ENCODE measurements at places on chromosomes 7 and 10.

- DNase-seq: no peak
Observed at GRCh38 chr7:97858221-97858620, 14.0 kb downstream of the ASNS start.

- DNase-seq: peak; percentile 62
Observed at GRCh38 chr7:130297628-130298543, 4.9 kb downstream of the CPA4 start.

- no peak for DNase-seq
Observed at GRCh38 chr7:48147078-48147591, 24.1 kb upstream of the ABCA13 start.

DNA sequence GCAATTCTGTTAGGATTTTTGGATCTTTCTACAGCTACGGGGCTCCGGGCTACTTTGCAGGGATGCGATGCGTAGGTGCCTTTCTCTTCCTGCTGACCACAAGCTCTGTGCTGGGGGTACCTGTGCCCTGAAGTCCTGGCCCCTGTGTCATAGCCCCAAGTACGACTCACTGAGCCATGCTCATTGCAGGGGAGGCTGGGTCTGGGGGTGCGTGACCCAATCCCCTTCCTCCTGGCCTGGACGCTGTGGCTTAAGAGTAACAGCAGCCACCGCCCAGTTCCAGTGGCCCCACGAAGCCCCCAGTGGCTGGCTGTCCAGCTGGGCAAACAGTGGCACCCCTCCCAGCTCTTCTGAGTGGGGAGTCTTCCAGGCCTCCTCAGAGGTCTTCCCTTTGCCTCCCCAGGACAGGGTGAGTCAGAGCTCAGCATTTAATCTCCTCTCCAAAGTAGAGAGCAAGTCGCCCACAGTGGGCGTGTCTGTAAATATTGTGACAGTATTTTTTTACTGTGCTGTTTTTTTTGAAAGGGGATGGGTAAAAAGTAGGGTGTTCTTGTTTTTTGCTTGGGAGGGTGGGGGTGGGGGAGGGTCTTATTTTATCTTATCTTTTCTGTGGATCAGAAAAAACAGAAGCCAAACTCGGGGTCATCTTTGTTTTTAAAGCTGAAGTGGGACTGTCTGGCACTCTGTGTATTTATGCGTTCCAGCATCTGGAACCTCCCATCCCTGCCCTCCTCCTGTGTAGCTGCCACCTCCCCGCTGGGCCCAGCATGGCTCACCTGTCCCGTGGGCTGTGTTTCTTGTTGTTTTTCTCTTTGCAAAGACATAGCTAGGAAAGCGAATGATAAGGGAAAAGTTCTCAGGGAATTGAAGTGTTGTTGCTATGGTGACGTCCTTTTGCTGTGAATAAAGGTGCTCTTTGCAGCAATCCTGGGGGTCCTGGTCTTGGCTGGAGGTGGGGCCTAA lies 8.2 kb downstream of the LFNG start:
- DNase-seq: no peak

DNA sequence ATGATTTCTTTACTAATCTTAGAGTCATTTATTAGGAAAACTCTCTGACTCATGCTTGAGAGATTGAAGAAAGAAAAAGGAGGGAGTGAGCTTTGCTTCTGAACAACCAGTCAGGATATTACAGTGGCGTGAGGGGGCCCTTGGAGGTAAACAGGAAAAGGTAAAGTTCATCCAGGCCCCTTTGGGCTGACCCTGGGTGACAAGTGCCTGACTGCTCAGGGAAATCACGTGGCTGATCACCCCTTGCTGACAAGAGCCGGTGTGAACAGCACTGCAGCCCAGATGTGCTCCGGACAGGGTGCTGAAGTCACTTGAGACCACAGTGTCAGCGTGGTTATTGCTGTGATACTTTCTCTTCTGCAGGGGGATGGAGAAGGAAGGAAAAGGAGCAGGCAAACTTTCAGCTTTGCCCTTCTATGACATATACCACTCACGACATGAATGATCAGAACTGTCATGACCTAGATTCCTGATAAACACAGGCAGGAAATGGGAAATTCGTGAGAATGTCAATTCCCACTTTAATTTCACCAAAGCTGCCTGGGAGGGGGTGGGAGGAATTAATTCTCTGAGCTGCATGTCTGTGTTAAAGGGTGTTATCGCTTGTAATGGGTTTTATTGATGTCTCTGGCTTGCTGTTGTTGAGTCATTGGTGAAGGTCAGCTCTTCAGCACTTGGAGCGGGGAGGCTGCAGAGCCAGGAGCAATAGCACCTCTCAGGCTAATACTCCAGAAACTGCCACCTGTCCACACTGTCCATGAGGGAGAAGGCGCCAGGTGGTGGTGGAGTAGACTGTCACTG lies 139.8 kb upstream of the AOAH start:
- no peak for DNase-seq

- no peak for DNase-seq
Observed at GRCh38 chr10:13206546-13207443, 27.4 kb downstream of the UCMA start.

- DNase-seq: no peak
Observed at GRCh38 chr10:7265396-7266123, 145.3 kb downstream of the SFMBT2 start.

- DNase-seq: no peak
Observed at GRCh38 chr7:123230603-123231002, 30.8 kb upstream of the SLC13A1 start.

DNA sequence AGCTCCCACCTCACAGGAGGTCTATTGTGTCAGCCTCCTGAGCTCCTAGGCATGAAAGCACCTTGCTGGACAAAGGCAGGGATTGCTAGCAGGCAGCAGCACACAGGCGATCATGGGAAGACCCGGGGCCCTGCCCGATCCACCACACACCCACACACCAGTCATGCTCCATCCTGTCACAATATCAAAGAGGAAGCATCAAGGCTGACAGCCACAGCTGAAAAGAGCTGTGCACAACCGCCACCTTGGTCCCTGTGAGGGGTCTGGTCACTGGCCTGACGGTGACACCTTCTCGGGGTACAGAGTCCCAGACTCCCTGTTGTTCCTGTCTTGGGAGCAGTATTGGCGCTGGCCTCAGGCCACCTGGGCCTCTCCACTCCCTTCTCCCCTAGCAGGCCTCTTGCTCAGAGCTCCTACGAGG lies 89.7 kb upstream of the RET start:
- no peak for DNase-seq

GRCh38 chr7:77331938-77332695 lies 84.0 kb downstream of the GSAP start:
- peak; percentile 77 for DNase-seq

DNA sequence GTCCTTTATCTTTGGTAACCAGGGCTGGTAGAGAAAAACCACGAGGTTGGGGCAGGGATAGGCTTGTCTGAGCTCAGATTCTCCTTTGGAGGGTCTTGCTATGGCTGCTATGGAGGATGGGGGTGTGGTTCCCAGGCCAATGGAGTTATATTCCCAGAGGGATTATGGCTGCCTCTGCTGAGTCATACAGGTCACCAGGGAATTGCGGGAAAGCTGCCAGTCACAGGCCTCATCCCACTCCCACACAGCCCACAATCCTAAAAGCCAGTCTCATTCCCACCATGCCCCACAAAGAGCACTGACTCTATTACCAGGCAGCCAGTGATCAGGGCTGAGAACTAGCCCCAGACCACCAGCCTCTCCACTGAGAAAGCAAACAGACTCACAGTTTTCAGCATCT lies 316.6 kb upstream of the TMEM229A start:
- no peak for DNase-seq

- DNase-seq: no peak
Observed at GRCh38 chr10:33237736-33238624, 96.5 kb downstream of the NRP1 start.

DNA sequence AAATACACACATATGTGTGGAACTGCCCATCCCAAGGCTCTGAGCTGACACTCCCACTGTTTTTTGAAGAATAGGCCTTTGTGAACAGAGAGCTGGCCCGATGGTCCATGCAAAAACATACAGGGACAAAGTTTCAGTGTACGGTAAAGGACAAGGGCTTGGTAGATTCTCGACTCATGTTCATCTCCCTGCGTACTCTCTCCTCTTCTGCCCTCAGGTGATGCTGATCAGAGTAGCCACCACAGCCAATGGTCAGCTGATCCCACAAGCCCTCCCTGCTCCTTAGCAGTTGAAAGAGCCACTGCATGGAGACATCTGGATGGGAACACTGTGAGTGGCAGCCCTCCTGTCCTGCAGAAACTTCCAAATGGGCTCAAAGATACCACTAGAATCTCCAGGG lies 23.1 kb upstream of the C10orf71 start:
- no peak for DNase-seq

GRCh38 chr7:121366852-121367431 lies 29.2 kb downstream of the FAM3C start:
- no peak for DNase-seq

- DNase-seq: no peak
Observed at GRCh38 chr7:67209256-67209655, 212.6 kb downstream of the TYW1 start.

DNA sequence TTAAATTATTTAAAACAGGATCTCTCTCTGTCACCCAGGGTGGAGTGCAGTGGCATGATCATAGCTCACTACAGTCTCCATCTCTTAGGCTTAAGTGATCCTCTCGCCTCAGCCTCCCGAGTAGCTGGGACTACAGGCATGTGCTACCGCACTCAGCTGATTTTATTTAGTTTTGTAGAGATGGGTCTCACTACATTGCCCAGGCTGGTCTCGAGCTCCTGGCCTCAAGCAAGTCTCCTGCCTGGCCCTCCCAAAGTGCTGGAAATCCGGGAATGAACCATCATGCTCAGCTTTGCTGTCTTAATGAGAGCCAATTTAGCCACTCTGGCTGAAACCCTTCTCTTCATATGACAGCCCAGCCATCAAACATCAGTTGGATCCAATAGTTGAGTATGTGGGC lies 53.3 kb upstream of the NRP1 start:
- DNase-seq: no peak

DNA sequence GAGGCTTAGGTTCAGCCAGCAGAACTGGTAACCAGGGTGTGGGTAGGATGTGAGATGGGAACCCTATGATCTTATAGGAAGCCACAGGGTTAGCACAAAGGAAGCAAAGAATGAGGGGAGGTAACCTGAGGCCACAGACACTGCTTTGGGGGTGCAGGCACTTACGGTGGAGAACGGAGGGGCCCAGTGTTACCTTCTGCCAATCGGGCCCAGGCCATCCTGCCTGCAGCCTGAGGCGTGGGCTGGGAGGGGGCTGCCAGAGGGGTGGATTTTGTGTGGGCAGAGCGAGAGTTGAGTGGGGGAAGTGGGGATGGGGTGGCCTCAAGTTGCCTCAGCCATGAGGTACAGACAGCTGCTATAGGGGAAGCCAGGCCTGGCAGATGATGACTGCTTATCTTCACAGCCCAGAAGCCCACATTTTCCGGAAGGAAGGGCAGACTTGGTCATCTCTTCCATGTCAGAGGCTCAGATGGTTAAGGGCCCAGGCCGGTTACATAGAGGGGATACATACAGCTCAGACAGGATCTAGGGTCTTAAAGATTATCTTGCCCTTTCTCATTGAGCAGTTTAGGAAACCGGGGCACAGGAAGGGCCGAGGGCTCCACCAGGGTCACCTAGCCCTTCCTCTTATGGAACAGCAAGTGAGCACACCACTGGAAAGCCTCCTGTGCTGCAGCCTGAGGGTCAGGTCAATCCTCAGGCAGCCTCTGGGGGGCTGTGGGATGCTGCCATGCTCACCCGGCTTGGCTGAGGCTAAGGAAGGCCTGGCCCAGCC lies 24.4 kb upstream of the VSIR start:
- no peak for DNase-seq

- no peak for DNase-seq
Observed at GRCh38 chr10:69239136-69239535, 19.0 kb downstream of the HKDC1 start.

DNA sequence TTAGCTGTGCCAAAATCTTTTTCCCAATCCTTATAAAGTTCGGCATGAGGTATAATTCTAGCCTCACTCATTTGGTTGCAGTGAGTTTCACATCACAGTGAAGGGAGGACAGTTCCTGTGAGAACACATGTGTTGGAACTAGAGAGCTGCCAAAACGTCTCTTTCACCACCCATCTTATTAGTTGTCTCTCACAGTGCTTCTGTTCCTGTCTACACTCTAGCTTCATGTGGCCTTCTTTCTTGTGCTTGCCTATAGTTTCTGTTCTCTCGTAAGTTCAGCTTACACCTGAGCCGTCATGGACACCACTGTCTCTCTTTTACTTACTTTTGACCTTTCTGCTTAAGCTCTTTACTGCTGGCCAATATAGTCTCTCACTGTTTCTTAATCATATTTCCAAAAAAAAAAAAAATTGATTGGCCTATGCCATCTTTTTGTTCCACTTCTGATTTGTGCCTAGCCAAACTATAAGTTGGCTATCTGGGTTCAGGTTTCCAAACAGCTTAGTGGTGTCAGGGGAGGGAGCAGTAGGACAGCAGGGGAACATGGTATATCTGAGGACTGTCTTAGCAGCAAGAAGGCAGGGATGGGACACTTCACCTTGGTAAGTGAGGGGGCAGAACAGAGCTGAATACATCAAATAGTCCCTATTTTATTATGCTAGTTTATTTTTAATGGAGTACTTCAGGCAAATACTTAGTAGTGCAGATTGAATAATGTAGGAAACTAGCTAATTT lies 38.0 kb downstream of the ZNRF2 start:
- no peak for DNase-seq

DNA sequence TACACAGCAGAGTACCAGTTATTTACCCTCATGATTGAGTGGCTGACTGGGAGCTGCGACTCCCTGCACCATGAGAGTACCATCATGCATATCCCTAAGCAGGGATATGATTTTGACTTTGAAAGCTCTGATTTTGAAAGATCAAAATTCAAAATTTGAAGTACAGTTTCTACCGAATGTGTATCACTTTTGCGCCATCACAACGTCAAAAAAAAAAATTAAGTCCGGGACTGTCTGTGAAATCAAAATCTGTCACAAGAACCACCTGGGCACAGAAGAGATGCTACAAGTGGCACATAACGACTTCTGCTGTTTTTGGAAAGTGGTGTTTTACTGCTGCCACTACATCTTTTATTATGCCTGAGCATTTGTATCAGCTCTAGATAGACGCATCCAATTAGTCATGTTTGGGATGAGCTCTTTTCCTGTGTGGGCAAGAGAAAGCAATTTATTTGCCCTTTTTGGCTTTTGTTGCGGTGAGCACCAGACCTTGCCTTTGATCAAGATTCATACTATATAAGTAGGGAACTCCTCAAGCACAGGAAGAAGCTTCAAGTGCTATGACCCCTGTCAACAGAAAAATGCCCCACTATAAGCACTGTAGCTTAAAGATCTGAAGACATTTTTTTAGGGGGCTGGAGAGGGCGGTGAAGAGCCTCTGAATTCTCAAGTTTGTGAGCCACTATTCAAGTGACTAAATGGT lies 10.7 kb downstream of the MTPN start:
- no peak for DNase-seq

- DNase-seq: no peak
Observed at GRCh38 chr10:35328404-35329037, 7.8 kb upstream of the CCNY start.

Measured in NCI-H1092 (cell line).